Activated T-cell treated with anti-CD3 and anti-CD28 coated beads, Interleukin-2, amount 50 U/mL, for 72 hours (primary cell): ENCODE measurements at places on chromosomes 5 and 9. TPM values are rescaled to one million over a fixed set of nuclear protein-coding genes. Genes with fewer than 3 reads are reported as not detected.

The SPATA31C1 gene
- not detected for total RNA-seq

GRCh38 chr5:132279801-132280200 lies 14.4 kb upstream of the SLC22A4 start:
- no peak for DNase-seq

The MRRF gene
- 47.7 TPM for total RNA-seq

DNA sequence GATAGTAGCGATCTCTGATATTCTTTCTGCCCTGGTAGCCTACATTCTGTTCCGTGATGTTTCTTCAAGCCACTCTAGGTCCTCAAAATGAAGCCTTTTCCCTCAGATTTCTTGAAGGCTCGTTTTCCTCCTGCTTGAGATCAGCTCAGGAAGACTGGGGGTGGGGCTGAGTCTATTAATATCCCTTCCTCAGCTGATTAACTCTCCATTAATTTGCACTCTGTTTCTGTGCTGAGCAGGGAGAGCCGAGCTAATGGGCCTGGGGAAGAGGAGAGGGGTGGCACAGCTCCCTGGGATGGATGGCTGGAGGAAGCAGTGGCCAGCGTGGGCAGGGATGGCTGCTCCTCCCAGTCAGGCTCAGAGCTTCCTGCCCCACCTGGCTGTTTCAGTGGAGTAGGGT lies 93.3 kb downstream of the PPARGC1B start:
- no peak for DNase-seq

DNA sequence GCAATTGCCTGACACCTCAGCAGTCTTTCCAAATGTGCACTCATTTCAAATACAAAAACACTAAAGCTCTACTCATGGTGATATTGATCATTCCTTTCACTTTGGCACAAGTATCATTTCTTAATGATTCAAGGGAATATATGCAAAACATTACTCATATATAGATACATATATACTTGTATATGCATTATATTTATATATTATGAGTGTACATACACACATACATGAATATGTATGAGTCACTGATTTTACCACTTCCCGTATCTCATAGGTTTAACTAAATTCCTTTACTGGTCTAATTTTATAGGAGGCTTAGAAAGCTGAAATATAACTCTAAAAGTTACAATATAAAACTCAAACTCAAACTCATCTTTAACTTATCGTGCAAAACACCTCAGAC lies 156.5 kb downstream of the CDH9 start:
- no peak for DNase-seq

GRCh38 chr9:126291925-126292324 lies 34.7 kb upstream of the MVB12B start:
- DNase-seq = no peak

DNA sequence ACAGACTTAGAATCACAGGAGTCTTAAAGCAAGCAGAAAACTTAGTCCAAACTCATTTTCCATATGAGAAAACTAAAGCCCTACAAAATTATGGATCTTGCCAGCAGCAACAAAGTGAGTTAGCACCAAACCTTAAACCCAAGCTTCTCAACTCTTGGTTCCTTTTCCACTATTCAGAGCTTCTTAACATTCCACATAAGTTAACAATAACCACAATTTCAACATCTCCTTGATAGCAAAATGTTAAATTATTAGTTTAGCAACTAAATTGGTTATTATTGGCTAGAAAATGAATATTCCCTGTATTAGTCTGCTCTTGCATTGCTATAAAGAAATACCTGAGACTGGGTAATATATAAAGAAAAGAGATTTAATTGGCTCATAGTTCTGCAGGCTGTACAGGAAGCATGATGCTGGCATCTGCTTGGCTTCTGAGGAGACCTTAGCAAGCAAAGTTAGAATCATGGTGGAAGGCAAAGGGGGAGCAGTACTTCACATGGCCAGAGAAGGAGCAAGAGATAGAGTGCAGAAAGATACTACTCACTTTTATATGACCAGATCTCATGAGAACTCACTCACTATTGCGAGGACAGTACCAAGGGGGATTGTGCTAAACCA lies 26.2 kb upstream of the ARSB start:
- no peak for DNase-seq
